ENCODE measurements at places on chromosomes 16 and 17. TPM values are rescaled to one million over a fixed set of nuclear protein-coding genes. Genes with fewer than 3 reads are reported as not detected.

DNA sequence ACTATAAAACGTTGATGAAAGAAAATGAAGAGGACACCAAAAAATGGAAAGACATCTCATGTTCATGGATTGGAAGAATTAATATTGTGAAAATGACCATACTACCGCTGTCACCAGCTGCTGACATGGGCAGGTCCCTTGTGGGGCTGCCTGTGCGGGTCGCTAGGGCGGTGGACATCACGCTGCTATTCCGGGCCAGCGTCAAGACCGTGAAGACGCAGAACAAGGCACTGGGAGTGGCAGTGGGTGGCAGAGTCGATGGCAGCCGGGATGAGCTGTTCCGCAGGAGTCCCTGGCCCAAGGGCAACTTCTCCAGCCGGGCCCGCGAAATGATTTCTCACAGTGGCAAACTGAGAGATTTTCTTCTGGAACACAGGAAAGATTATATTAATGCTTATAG is 48.2 kb upstream of the NSRP1 start:
- H3K27ac ChIP-seq, result no peak overlapping the region
- H3K4me1 ChIP-seq, result no peaks in the 10 kb centered on the region
- DNase-seq, result no peak
- H3K36me3 ChIP-seq, result no peaks in the 10 kb centered on the region
- no peaks in the 10 kb centered on the region for H3K27me3 ChIP-seq
- H3K4me3 ChIP-seq, result no peak overlapping the region

DNA sequence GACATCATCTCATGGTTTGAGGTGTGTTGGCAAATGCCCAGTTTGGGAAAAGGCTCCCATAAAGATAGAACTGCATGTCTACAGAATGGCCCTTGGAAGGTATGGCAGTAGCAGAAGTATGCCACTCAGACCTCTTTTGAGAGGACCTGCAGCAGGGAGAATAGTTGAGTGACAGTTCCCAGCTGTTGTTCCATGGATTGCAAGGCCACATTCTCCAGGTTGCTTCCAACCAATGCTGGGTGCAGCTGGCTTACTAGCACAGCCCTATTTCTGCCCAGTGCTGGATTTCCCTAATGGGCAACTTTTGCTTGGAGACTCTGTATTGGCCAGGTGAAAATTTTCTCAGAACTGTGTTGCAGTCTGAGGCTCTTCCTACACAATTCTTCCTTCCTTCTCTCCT is 266.2 kb downstream of the UTP18 start:
- no peaks in the 10 kb centered on the region for H3K4me1 ChIP-seq
- H3K27me3 ChIP-seq, result no peaks in the 10 kb centered on the region
- DNase-seq, result no peak
- H3K4me3 ChIP-seq, result no peak overlapping the region

Gene KRTAP4-5
- total RNA-seq, result not detected

Gene FOXF1
- 3.2 TPM for total RNA-seq

- H3K4me1 ChIP-seq, result no peaks in the 10 kb centered on the region
- H3K36me3 ChIP-seq, result no peaks in the 10 kb centered on the region
- H3K27me3 ChIP-seq, result no peaks in the 10 kb centered on the region
- no peak overlapping the region for H3K4me3 ChIP-seq
- DNase-seq, result no peak
Observed at GRCh38 chr17:19613979-19614378, 34.6 kb upstream of the ALDH3A2 start.

DNA sequence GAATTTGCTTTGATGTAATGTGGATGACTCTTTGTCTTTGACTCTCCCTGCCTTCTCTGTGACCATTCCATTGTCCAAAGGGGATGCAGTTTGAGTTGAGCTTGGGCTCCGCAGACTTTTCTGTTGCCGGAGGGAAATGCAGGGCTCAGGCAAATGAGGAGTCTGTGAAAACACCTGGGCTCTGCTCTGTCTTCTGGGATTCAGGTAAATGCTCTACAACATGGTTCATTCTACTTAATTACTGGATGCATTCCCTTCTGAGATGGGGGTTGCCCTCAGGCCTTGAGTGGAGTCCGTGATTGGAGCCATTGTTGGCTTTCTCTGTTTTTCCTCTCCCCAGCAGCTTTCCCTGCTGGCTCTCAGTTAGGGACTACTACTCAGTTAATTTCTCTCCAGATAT is 26.4 kb upstream of the SPNS2 start:
- no peak overlapping the region for H3K27ac ChIP-seq
- H3K27me3 ChIP-seq, result no peaks in the 10 kb centered on the region
- H3K4me3 ChIP-seq, result no peak overlapping the region

Gene RNF222
- not detected for total RNA-seq

Gene DHRS7C
- total RNA-seq, result not detected

Gene CCL4L2
- total RNA-seq, result not detected

- no peak for DNase-seq
- H3K4me1 ChIP-seq, result no peaks in the 10 kb centered on the region
- no peak overlapping the region for H3K27ac ChIP-seq
- no peak overlapping the region for H3K4me3 ChIP-seq
Observed at GRCh38 chr16:60230666-60231065, 1496.5 kb upstream of the GOT2 start.
